Renal cortical epithelial cell (primary cell): ENCODE measurements at places on chromosomes 12 and 14. TPM values are rescaled to one million over a fixed set of nuclear protein-coding genes. Genes with fewer than 3 reads are reported as not detected.
A peak's percentile ranks its signal among the peaks of the same experiment; 100 is the strongest.

DNA sequence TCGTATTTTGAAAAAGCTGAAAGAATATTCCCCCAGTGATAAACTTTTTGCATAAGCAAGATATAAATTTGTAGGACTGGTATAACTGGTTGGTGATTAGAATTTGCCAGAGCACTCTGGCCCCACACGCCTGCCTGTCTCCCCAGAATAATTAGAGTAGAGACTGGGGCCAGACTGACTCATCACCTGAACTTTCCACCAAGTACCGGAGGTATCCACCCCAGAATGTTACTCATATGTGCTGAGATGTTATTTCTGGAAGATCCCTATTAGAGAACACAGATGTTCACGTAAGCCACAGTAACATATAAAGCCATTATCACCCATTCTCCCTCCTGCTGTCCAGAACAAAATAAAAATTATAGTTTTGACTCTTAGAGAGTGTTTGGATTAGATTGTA, 49.5 kb upstream of the PIWIL1 start:
- DNase-seq: no peak

GRCh38 chr12:65196762-65197567, 27.6 kb downstream of the LEMD3 start:
- DNase-seq: no peak

GRCh38 chr12:111010061-111010460, 89.7 kb upstream of the MYL2 start:
- DNase-seq: no peak

GRCh38 chr14:72617391-72618031, 276.4 kb downstream of the DPF3 start:
- peak; percentile 38 for DNase-seq

BCL11B gene
- total RNA-seq: 0.17 and 0.20 TPM in 2 replicates

SERPINA3 gene
- total RNA-seq: 6.1 and 46.4 TPM in 2 replicates

CLEC4C gene
- not detected in 2 replicates for total RNA-seq
